ENCODE measurements at places on chromosomes 7 and 10.

DNA sequence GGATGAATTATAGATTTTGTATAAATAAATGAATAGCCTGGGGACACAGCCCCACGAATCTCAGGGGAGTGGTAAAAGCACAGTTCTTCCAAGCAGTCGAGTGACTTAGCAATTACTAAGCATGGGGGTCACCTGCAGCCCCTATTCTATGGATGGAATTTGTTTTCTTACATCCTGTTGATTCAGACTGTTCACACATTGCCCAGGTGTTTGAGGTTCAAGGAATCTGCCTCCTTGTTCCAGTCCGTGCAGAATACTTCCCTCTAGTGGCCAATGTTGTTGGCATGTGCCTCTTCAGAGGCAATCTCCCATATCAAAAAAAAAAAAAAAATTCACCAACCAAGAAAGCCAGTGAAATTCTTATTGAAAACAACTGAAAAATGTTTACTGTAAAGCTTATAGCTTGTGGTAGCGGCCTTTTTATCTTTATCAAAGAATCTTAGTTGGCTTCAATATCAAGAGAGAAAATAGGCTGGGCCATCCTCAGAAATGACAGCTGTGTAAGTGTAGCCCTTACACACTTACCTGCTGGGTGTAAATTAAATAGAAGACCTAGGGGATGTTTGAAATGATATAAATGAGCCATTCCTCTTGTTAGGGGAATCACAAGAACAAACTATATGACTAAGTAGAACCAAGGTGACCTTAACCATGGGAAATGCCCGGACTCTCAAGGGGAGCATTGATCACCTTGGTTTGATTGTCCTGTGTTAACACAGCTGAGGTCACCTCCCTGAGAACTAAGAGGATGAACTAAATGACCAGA is 7.8 kb downstream of the LIPM start:
- DNase-seq, result peak; percentile 81

DNA sequence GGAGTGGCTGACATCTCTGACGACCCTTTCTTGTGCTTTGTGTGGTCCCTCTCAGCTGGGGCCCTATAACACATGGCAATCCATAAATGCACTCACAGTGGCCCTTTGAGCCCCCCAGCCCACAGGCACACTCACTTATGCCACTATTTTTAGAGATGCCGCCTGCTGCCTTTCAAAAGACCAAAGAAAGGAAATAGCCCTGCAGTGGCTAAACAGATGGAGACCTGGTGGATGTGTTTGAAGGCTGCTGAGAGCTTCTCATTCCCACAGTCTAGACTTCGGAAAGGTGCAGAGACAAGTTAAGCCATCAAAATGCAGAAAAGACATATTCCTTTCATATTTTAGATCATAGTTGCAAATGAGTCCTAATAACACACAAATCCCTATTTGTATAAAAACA is 42.0 kb upstream of the PDZD8 start:
- DNase-seq, result no peak

DNA sequence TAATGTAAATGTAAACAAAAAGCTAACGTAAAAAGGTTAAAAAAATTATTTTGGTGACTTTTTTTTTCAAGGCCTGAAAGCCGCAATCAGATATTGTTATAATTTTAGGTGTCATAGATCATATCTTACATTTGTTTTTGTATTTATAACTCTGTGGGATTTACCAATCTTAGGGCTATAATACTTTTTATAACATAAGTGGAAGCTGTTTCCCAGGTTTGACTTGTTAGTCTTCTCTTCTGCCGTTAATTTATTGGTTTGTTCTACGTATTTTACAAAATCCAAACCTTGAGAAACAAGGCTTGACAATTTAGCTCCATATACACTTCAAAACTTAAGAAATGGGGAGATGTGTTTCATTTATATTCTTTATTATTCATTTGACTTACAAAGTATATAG is 119.4 kb downstream of the EVX1 start:
- no peak for DNase-seq

GRCh38 chr7:918441-919113 is 35.9 kb downstream of the ADAP1 start:
- DNase-seq, result no peak

DNA sequence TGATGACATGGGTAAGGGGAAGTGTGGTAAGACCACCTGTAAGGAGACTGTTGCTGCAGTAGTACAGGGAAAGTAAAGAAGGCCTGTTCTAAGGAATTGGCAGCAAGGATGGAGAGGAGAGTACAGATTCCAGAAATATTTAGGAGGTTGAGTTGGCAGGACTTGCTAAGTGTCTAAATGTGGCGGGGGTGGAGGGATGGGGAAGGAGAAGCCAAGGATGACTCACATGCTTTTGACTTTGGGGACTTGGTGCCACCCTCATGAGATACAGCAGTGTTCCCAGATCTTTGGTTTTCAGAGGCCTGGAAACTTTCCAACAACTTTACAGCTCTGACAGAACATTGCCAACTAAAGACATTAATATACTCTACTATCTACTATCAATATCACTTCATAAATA is 45.4 kb downstream of the CDK6 start:
- no peak for DNase-seq

- DNase-seq, result no peak
Measured at GRCh38 chr10:75464478-75465449, 33.3 kb downstream of the LRMDA start.

- DNase-seq, result no peak
Measured at GRCh38 chr7:98137826-98138151, 31.1 kb downstream of the LMTK2 start.

- peak; percentile 76 for DNase-seq
Measured at GRCh38 chr10:6918305-6918704, 338.2 kb upstream of the PRKCQ start.
